ENCODE measurements at places on chromosomes 5 and 9.

DNA sequence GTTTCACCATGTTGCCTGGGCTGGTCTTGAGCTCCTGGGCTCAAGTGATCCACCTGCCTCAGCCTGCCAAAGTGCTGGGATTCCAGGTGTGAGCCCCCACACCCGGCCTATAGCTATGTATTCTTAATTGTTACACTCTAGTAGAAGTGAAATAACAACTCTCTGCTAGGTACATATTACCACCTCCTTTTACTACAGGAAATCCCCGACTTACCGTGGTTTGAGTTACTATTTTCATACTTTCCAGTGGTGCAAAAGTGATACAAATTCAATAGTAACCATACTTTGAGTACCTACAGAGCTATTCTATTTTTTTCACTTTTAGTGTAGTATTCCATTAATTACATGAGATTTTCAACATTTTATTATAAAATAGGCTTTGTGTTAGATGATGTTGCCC lies 719 bp downstream of the ARL14EPL start:
- no peak for DNase-seq

GRCh38 chr9:86944796-86945727 lies 2.2 kb downstream of the GAS1 start:
- DNase-seq: peak; percentile 14

- DNase-seq: no peak
Observed at GRCh38 chr5:173396311-173396993, 68.2 kb upstream of the STC2 start.

GRCh38 chr5:119166026-119166425 lies 95.1 kb downstream of the DMXL1 start:
- no peak for DNase-seq

DNA sequence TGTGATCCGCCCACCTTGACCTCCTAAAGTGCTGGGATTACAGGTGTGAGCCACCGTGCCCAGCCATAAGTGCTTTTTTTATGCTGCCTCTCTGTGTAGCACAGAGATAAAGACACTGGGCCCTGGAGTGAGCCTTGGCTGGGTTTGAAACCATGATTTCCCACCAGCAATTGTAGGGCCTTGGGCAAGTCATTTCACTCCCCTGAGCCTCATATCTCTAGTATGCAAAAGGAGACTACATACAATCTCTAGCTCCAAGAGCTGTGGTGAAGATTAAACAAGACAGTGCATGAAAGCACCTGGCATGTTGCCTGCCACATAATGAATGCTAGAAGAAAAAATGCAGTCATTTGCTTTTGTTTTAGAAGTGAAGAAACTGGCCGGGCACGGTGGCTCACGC lies 3.9 kb downstream of the FABP6 start:
- peak; percentile 36 for DNase-seq
